ENCODE measurements at places on chromosomes 3 and 15.

GRCh38 chr3:188707381-188708288 lies 464.1 kb upstream of the TPRG1 start:
- no peak for DNase-seq

GRCh38 chr15:71048913-71049675 lies 66.2 kb upstream of the THSD4 start:
- DNase-seq: no peak

- DNase-seq: no peak
These were observed 259 bp upstream of the CILP start for GRCh38 chr15:65211482-65211982.

GRCh38 chr3:190617185-190617584 lies 103.3 kb downstream of the IL1RAP start:
- DNase-seq: peak; percentile 41

DNA sequence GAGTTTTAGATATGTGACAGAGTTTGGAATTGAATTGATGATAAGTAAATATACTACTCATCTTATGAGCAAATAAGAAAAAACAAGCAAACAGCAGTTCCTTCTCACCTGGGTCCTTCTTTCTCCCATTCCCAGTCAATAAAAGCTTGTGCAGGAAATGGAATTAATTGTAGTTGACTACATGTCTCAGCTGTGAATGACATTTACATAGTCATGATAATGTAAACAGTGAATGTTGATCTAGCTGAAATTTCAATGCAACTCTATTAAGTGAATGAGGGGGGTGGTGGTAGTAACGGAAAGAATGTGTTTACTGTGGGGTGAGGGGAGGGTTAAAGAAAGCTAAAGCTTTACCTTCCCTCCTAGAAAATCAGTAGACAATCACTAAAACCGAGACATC lies 76.2 kb downstream of the NFKBIZ start:
- DNase-seq: no peak

- DNase-seq: no peak
These were observed 10.6 kb downstream of the PSMA4 start for GRCh38 chr15:78550815-78551214.

Measured in stimulated activated naive CD8-positive, alpha-beta T cell treated with anti-CD3 and anti-CD28 coated beads, Interleukin-15, Interleukin-2, amounts not matched to agents 100 U/mL and 50 U/mL, for 24 hours (primary cell).